Activated naive CD8-positive, alpha-beta T cell treated with anti-CD3 and anti-CD28 coated beads for 36 hours (primary cell): ENCODE measurements at places on chromosomes 4 and X. TPM values are rescaled to one million over a fixed set of nuclear protein-coding genes. Genes with fewer than 3 reads are reported as not detected.

Gene HS3ST1
- 0.33 TPM for total RNA-seq

GRCh38 chr4:37043342-37043741 is 201.2 kb upstream of the NWD2 start:
- DNase-seq = no peak

Gene NUDT10
- 2.7 TPM for total RNA-seq

GRCh38 chr4:118968005-118968404 is 79.4 kb downstream of the SYNPO2 start:
- peak; percentile 7 for DNase-seq

GRCh38 chr4:94653095-94653649 is 104.6 kb upstream of the BMPR1B start:
- DNase-seq = no peak

DNA sequence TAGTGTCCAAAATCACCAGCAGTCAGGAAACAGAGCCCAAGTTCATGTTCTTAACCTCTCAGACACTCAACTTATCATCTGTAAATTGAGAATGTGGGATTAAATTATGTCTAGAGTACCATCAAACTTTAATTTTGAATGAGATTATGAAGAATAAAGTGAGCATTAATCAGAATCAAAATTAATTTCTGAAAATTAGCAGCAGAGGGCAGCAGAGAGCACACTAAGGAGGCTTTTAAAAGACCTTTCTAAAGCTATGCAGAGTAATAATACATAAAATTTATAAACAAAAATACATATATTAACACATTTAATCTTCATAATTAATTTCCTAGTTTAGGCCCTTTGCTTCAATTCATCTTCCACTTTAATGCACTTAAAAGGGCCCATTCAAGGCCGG is 7.1 kb downstream of the TASL start:
- DNase-seq = no peak

Gene GJB1
- total RNA-seq = not detected

DNA sequence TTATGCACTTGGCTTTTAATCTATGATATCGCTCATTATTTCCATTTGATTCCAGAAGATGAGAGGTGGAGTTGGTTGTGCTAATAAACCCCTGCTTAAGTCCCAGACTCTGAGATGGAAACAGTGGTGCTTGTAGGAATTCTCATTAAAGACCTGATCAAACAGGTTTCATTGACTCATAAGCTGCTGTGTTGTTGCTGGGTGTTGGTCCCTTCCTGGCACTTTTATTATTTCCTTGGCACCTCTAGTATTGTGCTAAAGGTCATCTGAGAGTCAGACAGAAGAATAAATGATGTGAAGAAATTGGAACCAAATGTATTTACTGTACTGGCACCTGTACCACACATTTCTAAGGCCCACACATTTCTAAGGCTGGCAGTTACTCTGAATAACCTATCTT is 544.7 kb upstream of the NR3C2 start:
- no peak for DNase-seq

Gene SPANXD
- total RNA-seq = not detected

Gene SPANXC
- not detected for total RNA-seq

GRCh38 chr4:15234856-15235126 is 193.0 kb upstream of the C1QTNF7 start:
- no peak for DNase-seq

Gene NRK
- not detected for total RNA-seq

Gene ING2
- total RNA-seq = 17.4 TPM

GRCh38 chrX:55118574-55118973 is 29.8 kb downstream of the PAGE2 start:
- no peak for DNase-seq

GRCh38 chrX:79524642-79525041 is 157.5 kb upstream of the ITM2A start:
- no peak for DNase-seq

Gene ZFX
- total RNA-seq = 37.2 TPM

- no peak for DNase-seq
Observed at GRCh38 chrX:103480526-103480925, 38.8 kb downstream of the RAB40A start.

GRCh38 chr4:153294631-153295030 is 49.9 kb upstream of the MND1 start:
- DNase-seq = no peak

Gene ARHGAP10
- total RNA-seq = 5.8 TPM

DNA sequence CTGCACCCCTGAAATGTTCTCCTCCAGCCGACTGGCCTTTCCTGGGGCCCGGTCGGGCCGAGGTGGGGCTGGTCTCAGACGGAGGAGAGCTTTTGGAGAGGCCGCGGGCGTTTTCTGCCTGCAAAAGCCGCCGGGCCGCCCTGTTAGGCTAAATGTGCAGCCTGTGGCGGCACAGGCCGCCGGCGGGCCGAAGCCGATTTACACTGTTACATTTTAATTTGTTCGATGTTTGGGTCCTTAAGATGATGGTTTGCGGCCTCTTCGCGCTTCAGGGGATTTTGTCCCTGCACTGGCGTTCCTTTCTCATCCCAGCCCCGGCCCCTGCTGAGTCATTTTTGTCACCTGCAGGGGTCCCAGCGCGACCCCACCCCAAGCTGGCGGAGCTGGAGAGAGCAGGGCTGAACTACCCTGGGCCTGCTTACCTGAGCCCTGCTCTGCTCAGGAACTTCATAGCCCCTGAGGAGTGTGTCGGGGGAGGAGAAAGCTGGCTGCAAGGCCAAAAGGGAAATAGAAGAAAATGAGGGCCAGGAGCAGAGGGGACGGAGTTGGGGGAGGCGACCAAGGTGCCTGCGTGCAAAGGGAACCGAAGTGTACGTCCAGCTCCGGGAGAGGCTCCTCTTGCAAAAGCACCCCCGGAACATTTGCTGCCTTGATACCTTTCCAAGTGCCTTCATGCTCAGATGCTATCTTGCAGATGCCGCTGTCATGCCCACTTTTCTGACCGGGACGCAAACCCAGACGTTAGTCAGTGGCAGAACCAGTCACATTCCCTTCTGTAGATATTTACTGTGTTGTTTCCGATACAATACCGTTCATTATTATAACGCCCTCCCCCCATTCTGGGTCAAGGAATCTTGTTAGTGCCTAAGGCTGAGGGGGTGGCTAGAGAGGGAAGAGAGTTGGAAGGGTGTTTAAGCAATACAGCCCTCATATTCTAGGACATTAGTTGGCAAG is 977 bp upstream of the RBBP7 start:
- DNase-seq = peak; percentile 6

DNA sequence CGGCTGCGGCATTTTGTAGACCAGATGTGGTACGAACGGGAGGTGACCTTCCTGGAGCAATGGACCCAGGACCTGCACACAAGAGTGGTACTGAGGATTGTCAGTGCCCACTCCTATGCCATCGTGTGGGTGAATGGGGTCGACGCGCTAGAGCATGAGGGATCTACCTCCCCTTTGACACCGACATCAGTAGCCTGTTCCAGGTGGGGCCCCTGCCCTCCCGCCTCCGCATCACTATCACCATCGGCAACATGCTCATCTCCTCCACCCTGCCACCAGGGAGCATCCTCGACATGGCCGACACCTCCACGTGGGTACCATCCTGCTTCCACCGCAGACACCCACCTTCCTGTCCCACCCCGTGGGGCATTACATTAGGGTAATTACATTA is 46.2 kb downstream of the SMARCA5 start:
- peak; percentile 47 for DNase-seq

Gene MAGEA2
- not detected for total RNA-seq
